ENCODE measurements at places on chromosomes 3 and 15.

- DNase-seq, result no peak
Measured at GRCh38 chr3:193971261-193971751, 164.6 kb upstream of the HES1 start.

- DNase-seq, result peak; percentile 30
Measured at GRCh38 chr15:51776952-51777569, 25.7 kb downstream of the TMOD2 start.

DNA sequence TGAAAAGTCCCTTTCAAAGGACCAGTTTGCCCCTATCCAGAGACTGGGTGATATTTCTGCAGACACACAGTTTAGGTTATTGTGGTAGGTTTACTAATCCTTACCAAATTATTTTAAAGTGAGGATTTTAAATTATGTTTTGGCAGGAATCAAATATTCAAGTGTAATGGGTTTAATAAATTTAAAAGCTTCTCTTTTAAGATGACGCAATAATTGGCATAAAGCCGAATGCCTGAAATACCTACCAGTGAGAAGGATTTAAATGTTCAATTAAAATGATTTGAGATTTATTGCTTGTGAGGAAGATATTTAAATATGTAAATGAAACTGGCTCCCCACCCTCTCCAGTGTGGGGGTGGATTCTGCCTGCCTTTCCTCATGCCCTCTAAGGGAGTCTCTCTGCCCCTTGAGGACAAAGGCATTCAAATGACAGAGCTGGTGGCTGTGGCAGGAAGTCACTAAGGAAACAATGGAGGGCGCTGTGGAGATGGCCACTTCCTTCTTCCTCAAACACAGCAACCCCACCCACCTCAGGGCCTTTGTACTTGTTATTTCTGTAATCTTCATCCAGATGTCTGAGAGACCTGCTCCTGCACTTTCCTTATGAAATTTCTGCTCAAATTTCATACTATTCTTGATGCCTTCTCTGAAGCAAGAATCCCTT is 131.7 kb downstream of the TNIK start:
- DNase-seq, result no peak

GRCh38 chr3:53989946-53990345 is 98.3 kb upstream of the SELENOK start:
- no peak for DNase-seq

- no peak for DNase-seq
Measured at GRCh38 chr15:98956796-98957553, 50.6 kb downstream of the PGPEP1L start.

GRCh38 chr3:170421111-170421641 is 2.5 kb downstream of the CLDN11 start:
- DNase-seq, result no peak

DNA sequence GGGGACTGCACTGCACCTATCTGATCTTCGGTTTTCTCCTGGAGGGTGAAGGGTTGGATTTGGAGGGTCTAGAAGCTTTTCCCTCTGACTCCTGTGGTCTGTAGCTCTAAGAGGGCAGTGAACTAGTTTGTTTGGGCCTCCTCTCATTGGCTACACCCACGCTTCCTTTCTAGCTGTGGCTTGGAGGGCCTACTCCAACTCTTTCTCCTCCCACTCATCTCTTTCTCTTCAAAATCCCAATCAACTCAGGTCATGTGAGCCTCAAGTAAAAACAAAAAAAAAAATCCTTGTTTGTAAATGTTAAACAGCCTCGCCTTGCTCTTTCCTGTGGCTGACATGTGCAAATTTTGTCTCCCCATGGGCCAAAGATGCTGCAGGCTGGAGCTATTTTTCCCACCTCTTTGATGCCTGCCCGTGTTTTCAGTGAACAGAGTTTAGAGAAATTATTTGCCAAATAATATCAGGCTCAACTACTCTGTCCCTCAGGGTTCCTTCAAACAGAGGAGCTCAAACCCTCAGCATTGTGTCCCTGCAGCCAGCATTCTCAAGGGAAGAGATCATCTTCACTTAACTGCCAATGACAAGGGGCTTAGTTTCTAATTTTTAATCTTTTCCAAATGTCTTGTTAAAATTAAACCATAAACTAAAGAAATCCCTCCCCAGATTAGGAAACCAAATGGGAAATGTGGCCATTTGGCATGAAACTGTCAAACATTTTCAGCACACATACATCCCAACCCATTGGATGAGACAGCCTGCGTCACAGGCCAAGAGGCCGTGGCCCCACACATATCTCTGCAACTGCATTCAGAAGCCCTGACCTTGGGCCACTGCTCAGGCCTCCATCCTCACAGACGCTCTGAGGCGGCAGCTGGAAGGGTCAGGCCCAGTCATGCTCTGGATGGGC is 114.8 kb upstream of the THBS1 start:
- DNase-seq, result no peak

- peak; percentile 63 for DNase-seq
Measured at GRCh38 chr15:67120839-67121643, 55.6 kb downstream of the SMAD3 start.

DNA sequence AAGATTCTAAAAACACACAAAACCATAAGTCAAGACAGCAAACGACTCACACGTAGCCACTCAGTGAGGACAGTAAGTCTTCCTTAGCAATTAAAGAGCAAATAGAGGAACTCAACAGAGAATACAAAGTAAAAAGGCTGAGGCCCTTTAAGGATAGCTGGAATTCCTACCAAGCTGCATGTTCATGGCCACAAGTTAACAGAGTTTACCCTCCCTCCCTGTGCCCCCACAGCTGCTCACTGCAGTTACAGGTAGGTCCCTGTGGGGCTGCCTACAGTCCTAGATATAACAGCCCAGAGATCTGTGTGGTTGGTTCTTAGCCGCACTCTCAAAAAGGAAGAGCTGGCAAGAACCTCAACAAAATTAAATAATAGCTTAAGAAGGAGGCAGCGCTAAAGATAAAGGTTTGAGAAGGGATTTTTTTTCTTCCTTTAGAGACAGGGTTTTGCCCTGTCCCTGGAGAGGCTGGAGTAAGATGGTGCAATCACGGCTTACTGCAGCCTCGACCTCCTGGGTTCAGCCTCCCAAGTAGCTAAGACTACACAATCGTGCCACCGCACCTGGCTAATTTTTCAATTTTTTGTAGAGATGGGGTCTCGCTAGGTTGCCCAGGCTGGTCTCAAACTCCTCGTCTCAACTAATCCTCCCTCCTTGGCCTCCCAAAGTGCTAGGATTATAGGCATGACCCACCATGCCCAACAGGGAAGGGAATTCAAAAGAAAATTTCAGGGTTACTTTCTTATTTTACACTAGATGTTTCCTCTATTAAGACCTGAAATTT is 19.3 kb downstream of the SFMBT1 start:
- no peak for DNase-seq

DNA sequence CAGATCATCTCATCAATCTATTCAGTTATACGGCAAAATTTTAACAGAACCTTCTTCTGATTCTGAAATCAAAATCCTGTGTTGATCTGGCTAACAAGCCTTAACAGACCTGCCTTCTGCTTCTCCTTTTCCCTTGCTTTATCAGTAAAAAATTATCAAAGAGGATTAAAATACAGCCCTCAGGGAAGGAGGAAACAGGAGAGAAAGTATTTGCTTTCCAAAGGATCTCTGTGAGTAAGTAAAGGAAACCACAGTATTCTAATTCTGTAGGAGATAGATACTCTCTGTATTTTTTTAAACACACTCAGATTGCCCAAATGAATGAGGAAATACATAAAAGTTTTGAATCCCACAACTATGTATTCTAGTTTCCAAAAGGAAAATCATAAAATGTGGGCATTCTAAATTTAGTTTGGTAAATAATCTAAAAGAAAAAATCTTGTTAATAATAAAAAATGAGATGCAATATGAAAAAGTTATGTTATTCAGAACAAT is 221.8 kb downstream of the ZIC1 start:
- no peak for DNase-seq

- DNase-seq, result no peak
Measured at GRCh38 chr15:51332206-51333147, 5.9 kb downstream of the CYP19A1 start.

GRCh38 chr15:39084674-39085530 is 496.0 kb upstream of the THBS1 start:
- DNase-seq, result no peak

- DNase-seq, result no peak
Measured at GRCh38 chr3:176953106-176954060, 243.9 kb downstream of the TBL1XR1 start.

GRCh38 chr15:96070636-96071035 is 259.9 kb upstream of the NR2F2 start:
- no peak for DNase-seq

DNA sequence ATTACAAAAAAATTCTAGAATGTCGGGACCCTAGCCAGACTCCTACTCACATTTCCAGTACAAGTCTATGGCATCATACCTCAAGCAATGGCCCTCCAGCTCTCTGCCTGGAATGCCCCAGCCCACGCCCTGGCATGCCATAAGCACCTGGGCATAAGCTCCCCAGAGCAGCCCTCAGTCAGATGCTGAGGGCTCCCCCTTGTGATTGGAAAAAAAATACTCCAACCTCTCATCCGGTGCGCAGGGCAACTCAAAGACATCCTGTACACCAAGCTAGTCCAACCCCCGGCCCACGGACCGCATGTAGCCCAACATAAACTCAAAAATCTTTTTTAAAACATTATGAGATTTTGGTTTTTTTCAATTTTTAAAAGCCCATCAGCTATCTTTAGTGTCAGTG is 115.4 kb downstream of the NEK10 start:
- DNase-seq, result no peak

GRCh38 chr3:187773233-187774184 is 28.2 kb upstream of the BCL6 start:
- no peak for DNase-seq

DNA sequence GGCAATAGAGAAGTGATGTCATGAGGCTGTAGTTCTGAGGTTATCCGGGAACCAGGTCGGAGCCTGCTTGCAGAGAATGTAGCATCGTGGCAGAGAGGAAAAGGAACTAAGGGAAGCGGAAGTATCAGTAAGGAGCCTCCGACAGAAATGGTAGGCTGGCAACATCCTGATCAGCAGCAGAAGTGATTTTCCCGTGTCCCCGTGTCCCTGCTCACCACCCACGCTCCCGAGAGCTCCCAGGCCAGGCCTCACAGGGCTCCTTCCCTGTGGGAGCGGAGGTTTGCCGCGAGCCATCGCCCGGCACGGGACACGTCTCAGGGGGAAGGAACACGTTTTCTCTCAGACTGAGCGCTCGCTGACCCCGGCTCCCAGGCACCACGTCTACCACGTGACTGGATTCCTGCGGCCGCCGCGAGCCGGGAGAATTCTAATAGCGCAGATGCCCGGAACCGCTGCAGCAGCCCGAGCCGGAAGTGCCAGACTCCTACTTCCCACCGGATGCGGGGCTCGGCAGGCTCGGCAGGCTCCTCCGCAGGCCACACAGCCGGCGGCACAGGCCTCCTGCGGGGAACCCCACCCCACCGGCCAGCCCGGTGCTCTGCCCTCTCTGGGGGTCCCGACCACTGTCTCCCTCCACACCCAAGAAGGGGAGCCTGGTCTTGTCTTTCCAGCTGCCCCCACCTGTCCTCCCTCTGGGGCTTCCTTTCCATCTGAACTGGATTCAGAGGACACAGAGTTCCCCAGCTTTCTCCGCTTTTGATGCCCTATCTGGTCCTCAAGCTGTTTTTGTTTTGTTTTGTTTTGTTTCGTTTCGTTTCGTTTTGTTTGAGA is 99.3 kb downstream of the BDH1 start:
- DNase-seq, result no peak

DNA sequence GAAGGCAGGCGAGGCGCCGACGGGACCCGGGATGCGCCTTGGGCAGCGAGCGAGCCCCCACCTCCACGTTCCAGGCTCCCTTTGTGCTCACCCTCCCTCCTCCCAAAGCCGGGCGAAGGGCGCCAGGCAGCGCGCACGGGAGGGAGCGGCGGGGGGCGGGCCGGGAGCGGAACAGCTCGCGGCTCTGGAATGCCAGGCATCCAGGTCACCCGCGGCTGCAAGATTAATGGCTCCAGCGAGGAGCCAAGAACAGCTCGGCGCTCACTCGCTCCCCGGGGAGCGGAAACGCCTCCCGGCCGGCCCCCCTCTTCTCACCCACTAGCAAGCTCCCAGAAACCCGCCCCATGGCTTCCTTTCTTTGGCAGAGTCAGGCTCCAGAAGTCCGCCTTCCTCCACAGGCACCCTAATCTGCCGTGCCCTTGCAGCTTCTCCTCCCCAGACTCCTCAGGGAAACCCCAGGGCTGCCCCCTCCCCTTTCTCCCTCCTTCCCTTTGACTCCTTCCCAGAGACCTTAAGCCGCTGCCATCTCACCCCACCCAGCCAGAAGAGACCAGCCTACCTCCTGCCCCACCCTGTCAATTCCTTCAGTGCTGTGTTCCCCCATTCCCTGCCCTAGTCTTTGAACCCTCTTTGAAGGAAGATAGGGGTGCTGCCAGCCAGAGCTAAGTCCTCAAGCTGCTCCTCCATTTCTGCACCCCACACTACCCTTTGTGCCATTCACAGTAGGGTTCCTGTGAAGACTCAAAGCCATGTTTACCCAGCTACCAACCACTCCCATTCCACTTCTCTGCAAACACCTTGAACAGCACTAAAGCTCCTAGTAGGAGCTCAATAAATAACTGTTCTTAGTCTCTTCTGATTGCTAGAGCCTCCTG is 9.9 kb downstream of the AMOTL2 start:
- DNase-seq, result no peak

GRCh38 chr3:39814007-39814406 is 4.6 kb downstream of the MYRIP start:
- DNase-seq, result no peak

- no peak for DNase-seq
Measured at GRCh38 chr15:43330780-43331087, 361 bp upstream of the LCMT2 start.

GRCh38 chr3:126525091-126525852 is 1.3 kb downstream of the CHST13 start:
- no peak for DNase-seq

- DNase-seq, result no peak
Measured at GRCh38 chr15:67105065-67105951, 39.9 kb downstream of the SMAD3 start.

Data from stimulated activated CD8-positive, alpha-beta memory T cell treated with anti-CD3 and anti-CD28 coated beads, Interleukin-4, amount 100 ng/mL, for 4 hours (primary cell).